ENCODE measurements at places on chromosomes 5 and 9.
A peak's percentile ranks its signal among the peaks of the same experiment; 100 is the strongest.

GRCh38 chr5:144203750-144204596, 33.3 kb downstream of the KCTD16 start:
- DNase-seq = no peak

GRCh38 chr5:180609817-180610550, 18.7 kb upstream of the SCGB3A1 start:
- DNase-seq = no peak

DNA sequence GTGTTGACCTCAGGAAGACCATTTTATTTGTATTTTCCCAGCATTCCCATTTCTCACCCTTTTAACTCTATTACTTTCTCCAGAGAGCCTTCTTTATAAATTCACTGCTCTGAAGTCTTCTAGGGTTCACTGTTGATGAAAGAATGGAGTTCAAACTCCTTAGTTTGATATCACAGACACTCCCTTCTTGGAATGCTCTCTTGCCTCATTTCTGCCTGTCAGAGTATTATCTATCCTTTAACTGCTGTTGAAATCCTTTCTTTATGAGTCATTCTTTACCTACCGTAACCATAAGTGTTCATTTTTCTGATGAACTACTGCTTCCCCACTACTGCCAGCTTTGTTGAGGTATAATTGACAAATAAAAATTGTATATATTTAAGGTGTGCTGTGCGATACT, 4.3 kb downstream of the RIC1 start:
- DNase-seq = no peak

DNA sequence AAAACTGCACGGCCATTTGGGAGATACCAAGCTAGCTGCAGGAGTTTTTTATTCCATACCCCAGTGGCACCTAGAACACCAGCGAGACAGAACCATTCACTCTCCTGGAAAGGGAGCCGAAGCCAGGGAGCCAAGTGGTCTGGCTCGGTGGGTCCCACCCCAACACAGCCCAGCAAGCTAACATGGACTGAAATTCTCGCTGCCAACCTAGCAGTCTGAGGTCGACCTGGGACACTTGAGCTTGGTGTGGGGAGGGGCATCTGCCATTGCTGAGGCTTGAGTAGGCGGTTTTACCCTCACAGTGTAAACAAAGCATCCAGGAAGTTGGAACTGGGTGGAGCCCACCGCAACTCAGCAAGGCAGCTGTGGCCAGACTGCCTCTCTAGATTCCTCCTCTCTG, 108.9 kb upstream of the CHD1 start:
- peak; percentile 64 for DNase-seq

DNA sequence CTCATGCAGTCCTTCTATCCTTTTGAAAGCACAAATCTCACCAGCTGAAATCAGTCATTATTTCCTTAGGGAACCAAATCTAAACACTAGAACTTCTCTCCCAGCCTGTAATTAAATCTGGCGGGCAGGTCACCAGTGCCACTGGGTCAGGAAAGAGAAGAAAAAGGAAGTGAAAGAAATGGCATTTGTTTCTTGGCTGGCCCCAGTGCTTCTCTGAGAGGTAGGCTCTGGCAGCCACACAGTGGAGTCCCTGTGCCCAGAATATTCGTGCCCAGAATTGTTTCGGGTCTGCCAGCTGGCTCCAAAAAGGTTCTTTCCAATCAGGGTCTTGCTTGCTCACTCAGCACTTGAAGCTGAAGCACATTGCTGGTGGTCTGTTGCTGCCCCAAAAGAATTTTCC, 133.9 kb upstream of the MTAP start:
- DNase-seq = no peak

DNA sequence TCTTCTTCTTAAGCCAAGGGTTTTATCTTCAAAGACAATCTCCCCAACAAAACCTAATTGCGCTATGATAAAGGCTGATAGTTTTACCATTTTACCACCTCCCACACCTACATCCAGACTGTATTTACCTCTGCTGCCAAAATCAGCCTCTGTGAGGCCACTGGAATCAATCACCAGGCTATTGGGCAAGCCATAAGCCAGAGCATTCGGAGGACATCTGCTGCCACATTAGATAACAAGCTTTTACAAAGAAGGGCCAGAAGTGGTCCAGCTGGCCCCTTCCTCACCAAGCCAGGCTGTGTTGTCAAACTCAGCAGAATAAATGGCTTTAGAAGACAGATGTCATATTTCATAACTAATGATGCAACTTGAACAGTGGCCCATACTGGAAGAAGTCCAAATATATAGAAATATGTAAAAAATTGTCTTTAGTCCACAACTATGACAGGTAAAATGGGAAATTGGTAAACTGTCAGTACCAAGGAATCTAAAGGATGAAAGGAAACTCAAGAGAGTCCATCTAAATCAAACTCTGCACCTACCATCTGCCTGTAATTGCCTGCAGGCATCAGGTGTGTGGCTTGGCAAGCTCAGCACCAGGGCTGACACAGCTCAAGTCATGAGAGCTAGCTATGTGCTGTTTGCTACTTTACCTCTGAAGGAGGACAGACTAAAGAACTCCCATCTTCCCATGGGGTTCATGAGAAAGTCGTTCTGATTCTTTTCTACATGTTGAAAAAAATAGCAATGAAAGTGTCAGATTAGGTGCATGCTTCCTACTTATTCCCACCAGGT, 16.1 kb downstream of the SLC45A2 start:
- DNase-seq = no peak

GRCh38 chr5:111447099-111447498, 65.2 kb downstream of the STARD4 start:
- DNase-seq = no peak

DNA sequence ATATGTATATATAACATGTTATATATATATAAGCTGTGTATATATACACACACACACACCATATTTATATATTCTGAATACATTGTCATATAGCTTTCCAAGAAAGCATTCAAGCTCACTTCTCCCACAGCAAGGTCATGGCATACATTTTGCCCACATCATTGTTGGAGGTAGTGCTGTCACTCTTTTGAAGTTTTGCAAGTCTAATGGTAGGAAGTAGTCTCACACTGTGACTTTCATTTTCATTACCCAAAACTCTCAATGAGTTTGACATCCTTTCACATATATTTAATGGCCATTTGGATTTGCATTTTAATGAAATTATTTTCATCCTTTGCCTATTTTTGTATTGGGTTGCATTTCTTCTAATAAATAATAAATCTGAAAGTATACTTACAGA, 59.8 kb upstream of the COX7C start:
- no peak for DNase-seq

GRCh38 chr9:91011891-91012290, 210.3 kb downstream of the SYK start:
- no peak for DNase-seq

GRCh38 chr9:34558919-34559623, 30.5 kb downstream of the CNTFR start:
- DNase-seq = no peak

- DNase-seq = peak; percentile 17
These were observed 190.9 kb downstream of the FSTL4 start for GRCh38 chr5:133421394-133421793.

DNA sequence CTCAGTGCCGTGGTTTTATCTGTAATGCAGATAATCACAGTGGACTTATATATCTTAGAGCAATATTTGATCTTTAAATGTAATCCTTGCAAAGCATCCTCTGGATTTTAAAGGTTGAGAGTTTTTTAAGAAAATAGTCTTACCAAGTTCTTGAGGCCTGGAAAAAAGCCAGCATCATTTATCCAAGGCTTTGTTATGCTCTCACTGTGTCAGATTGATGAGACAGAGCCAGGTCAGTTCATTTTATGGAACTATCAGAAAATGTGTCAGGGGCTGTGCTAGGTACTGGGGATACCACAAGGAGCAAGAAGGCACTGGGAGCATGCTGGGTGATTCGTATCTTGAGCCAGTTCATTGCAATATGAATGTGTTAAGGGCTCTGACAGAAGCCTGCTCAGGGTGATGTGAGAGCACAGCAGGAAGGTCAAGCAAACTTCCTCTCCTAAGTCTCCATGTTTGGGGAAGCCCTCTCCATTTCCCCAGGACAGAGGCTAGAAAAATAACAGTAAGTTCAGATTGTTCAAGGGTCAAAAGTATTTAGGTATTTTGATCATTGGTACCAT, 19.7 kb downstream of the C7 start:
- no peak for DNase-seq

- DNase-seq = no peak
These were observed 173.9 kb downstream of the AOPEP start for GRCh38 chr9:94900222-94901018.

Data from CD4-positive, alpha-beta T cell (primary cell).